ENCODE measurements at places on chromosomes 2 and 18.

- no peak for DNase-seq
These were observed 37.2 kb upstream of the THSD7B start for GRCh38 chr2:136727973-136728699.

- DNase-seq = peak; percentile 58
These were observed 79.1 kb downstream of the FIGN start for GRCh38 chr2:163656622-163657280.

GRCh38 chr2:191325651-191326365, 80.6 kb downstream of the MYO1B start:
- no peak for DNase-seq

DNA sequence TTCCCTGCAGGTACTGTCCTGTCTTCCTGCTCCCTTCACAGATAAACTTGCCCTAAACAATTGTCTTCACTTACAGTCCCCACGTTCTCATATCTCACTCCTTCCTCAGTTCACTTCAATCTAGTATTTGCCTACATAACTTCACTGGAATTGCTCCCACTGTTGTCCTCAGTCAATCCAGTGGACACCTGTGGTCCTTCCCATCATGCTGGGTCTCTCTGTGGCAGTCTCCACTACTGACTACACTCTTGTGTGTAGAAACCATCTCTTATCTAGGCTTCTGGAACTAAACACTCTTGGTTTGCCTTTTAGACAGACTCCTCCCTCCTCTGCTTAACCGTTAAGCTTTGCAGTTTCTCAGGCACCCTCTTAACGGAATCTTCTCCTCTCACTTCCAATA, 58.8 kb downstream of the COPS8 start:
- DNase-seq = no peak

- no peak for DNase-seq
These were observed 99.9 kb upstream of the ZFP36L2 start for GRCh38 chr2:43326101-43326825.

DNA sequence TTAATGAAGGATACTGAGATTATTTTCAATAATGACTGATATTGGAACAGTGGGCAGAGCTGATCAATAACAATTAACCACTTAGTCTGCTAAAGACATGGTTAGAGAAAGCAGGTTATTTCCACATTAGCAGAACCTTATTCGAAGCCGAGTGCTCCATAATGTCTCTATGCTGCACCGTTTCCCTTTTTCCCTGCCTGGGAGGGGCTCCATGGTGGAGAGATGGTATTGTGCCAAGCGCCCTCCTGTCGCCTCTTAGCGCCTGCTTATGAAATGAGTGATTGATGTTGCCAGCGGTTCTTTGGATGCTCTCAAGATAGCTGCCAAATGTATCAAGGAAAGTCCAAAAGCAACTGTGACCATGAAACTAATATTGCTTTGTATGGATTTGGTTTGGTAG, 34.6 kb upstream of the INSIG2 start:
- DNase-seq = no peak

- DNase-seq = no peak
These were observed 35.4 kb upstream of the ITGAV start for GRCh38 chr2:186554429-186554828.

- peak; percentile 44 for DNase-seq
These were observed 90.7 kb downstream of the STK39 start for GRCh38 chr2:168156661-168157060.
